ENCODE measurements at places on chromosomes 1 and 21. TPM values are rescaled to one million over a fixed set of nuclear protein-coding genes. Genes with fewer than 3 reads are reported as not detected.

The AVPR1B gene
- not detected for total RNA-seq

The LCE2C gene
- total RNA-seq, result not detected

The RPS8 gene
- total RNA-seq, result 1,634 TPM

The OLFML3 gene
- total RNA-seq, result 22.5 TPM

The OR2W3 gene
- total RNA-seq, result 1.6 TPM

The CLCA1 gene
- total RNA-seq, result 0.16 TPM

The NGF gene
- total RNA-seq, result 0.78 TPM

The SPRR5 gene
- not detected for total RNA-seq

The PTCH2 gene
- total RNA-seq, result 1.4 TPM

The SLC45A3 gene
- total RNA-seq, result 4.4 TPM

The ZNF648 gene
- 0.31 TPM for total RNA-seq

The BATF3 gene
- 8.0 TPM for total RNA-seq

The GREM2 gene
- 7.0 TPM for total RNA-seq

The NOS1AP gene
- 4.1 TPM for total RNA-seq

The ERG gene
- total RNA-seq, result 1.2 TPM
